ENCODE measurements at places on chromosomes 3 and 15.

GRCh38 chr3:61545716-61546115, 15.7 kb upstream of the PTPRG start:
- DNase-seq, result no peak

DNA sequence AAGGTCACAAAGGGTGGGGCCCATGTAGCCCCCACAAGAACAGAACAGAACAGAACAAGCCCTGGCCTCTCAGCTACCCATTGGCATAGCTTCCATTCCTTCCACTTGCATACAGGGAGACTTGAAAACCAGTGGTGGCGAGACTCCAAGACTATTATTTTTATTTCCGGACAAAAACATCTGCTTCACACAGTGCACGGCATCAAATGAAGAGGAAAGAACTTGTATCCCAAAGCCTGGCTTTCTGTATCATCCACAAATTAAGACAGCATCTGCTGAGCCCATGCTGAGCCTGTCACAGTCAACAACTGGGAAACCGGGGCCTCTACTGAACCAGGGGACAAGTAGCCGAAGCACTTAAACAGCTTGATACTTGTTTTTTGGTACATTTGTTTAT, 56.0 kb downstream of the CLEC3B start:
- no peak for DNase-seq

- no peak for DNase-seq
Observed at GRCh38 chr15:60824196-60824595, 345.3 kb upstream of the ICE2 start.

DNA sequence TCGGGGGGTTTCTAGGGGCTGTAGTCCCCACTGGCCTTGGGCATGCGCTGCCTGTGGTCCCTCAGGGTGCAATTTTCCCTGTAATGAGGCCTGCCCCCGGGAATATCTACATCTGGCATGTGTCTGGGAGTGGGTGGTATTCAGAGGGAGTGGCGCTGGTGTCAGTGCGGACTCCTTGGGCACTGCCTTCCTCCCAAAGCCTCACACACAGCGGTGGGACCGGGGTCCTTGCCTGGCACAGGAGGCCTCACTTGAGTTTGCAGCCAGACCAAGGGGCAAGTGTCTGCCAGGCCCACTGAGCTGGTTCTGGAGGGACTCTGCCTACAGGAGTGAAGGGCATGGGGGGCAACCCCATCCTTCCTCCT, 53.5 kb upstream of the PCSK6 start:
- DNase-seq, result no peak

- no peak for DNase-seq
Observed at GRCh38 chr3:123155471-123156011, 46.2 kb upstream of the SEC22A start.

GRCh38 chr15:65130941-65131340, 2.7 kb downstream of the PDCD7 start:
- no peak for DNase-seq

- DNase-seq, result no peak
Observed at GRCh38 chr3:132231633-132232032, 85.6 kb upstream of the ACP3 start.

GRCh38 chr15:69669446-69669845, 216.8 kb downstream of the RPLP1 start:
- peak; percentile 35 for DNase-seq

DNA sequence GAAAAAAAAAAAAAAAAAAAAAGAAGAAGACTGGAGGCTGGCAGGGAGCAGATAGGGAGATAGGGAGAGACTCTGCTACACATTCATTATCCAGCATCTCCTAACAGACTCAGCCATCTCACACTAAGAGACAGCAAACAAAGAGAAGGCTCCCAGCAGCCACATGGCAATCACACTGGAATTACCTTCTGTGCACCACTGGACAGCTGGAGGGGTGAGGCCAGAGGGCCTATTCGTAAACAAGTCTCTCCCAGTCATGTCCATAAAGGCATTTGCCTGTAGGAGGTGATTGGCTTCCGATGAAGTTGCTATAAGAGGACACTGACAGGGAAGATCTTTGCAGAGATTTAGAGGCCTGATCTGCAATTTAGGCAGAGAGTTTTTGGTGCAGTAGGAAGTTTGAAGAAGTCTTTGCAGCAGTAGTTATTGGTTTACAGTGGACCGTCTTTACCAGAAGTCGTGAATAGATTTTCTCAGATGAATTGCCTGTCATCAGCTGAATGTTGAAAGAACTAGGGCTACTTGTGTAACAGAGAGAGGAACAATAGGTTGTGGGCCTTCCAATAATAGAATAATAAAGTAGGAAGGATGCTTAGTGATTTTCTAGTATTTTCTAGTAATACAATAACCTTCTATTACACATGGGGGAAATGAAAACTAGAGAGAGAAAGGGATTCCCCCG, 89.7 kb downstream of the TP63 start:
- DNase-seq, result no peak

GRCh38 chr3:57841818-57842217, 85.7 kb downstream of the SLMAP start:
- no peak for DNase-seq

- peak; percentile 99 for DNase-seq
Observed at GRCh38 chr3:141368062-141368924, at the start of gene ZBTB38. TSS of gene ZBTB38 (plus strand) at chr3:141368504. CDS start at chr3:141442389, 73,885 bp downstream.

DNA sequence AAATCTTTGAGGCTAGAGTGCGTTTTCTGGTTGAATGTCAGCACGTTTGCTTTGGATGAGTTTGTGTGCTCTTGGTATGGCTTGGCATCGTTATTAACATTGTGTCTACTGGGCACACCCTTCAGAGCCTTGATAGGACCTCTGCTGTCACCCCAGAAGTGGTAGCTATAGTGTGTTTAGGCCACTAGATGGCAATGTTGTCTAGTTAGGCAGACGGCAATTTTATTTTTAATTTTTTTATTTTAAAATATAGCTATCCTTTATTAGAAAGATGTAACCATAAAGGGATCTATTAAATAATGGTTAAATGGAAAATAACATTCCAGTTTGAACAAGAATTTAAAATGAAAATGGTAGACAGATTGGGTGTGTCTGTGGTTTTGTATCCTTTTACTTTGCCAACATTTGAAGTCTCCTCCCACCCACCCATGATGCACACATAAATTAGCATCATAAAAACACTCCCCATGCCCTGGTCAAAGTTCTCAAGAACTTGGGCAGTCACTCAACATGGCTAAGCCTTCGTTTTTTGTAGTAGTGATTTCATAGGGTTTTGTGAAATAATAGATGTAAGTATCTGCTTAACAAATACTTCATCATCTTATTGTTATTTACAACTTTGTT, 200.7 kb downstream of the KCNH8 start:
- DNase-seq, result peak; percentile 39

- no peak for DNase-seq
Observed at GRCh38 chr3:187293516-187294430, 2.2 kb upstream of the MASP1 start.

- DNase-seq, result no peak
Observed at GRCh38 chr3:58027704-58028317, 19.6 kb downstream of the FLNB start.

DNA sequence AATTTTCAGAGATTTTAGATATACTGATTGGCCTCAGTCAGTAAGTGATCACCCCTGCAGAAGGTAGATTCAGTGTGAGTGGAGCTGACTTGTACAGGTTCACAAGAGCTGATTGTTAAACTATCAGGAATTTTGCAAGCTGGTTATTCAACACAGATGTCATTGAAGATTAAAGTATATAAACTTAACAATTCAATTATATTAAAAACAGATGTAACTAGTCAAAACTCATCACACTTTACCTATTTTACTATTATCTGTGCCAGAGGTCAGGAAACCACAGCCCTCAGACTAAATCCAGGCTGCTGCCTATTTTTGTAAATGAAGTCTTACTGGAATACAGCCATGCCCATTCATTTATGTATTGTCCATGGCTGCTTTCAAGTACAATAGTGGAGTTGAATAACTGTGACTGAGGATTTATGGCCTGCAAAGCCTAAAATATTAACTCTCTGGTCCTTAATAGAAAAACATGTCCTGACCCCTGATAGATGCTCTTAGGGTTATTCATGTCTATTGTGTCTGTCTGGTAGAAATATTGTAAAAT, 429.3 kb upstream of the PDZRN3 start:
- DNase-seq, result no peak

DNA sequence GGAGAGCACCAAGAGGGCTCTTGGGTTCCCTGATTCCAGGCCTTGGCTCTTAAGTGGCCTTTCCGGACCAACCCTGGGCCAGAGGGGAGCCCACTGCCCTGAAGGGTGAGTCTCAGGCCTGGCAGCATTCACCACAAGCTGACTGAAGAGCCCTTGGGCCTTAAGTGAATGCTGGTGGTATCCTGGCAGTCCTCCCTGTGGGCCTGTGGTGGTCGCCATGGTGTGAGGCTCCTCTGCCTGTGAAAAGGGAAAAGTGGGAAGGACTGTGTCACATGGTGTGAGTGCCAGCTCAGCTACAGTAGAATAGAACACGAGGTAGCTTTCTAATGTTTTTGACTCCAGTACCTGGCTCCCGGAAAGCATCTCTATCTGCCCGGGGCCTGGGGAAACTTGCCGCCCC, 15.3 kb downstream of the CHDH start:
- no peak for DNase-seq

GRCh38 chr15:52057996-52058395, 39.0 kb downstream of the MAPK6 start:
- no peak for DNase-seq

DNA sequence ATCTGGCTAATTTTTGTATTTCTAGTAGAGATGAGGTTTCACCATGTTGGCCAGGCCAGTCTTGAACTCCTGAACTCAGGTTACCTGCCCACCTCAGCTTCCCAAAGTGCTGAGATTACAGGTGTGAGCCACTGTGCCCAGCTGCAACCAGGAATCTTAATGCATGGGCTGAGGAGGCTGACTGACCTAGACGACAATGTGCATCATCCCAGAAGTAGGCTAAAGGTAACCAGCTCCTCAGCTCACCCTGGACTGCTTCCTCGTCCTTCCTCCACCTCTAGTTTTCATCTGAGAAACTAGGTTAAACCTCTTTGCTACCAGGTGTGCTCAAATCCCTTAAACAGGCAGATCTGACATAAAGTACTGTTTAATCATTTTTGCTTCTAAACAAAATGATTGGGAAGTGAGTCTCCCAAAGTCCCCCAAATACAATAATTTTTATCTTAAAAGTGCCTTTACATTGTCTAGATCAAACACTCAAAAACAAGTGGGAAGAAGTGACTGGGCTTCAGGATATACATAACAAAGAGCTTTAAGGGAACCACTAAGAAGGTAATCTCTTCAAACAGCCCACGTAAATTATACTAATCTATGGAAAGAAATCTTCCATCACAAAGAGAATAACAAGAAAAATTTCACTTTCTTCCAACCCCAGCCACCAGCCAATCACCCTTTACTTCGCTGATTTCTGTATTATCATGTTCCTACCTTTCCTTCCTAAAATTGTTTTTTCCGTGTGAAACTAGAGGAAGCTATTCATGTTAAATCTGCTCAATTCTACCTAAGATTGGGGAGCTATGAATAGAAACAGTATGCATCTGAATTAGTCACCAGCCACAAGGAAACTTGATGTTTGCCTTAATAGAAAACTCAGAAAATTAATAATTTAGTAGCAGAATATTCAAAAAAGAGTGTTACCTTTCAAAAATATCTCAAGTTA, 34.7 kb downstream of the IGF2BP2 start:
- DNase-seq, result no peak

DNA sequence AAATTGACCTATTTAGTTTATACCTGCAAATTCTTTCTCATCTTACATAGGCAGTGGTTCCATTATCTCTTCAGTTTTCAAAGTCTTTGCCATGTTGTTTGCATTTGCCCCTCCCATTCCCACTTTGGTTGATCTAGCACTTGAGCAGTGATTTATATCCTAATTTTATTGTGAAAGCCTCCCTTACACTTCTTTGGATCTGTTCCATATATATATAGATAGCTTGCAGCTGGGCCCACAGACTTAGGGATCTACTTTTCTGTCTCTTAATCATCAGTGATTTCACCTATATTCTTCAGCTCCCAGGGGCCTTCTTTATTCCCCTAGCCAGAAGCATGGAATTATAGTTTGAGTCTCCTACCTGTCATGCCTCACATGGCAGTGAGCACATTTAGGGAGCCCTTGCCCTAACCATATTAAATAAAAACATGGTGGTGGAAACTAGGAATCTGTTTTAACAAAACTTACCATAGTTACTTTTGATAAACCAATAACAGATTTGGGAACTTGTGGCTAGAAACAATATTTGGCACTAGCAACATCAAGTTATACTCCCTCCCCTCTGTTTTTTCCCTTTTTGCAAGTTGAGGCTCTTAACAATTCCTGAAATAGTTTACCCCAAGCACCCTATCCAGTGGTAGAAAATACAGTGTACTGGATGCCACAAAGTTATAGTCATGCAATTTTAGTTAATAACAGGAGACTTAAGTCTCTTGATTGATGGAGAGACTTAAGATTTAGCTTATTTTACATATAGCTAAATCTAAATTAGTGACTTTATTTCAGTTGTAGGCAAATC, 41.7 kb downstream of the ARIH1 start:
- DNase-seq, result no peak

GRCh38 chr3:171809611-171809860, 747 bp downstream of the PLD1 start:
- DNase-seq, result peak; percentile 75

DNA sequence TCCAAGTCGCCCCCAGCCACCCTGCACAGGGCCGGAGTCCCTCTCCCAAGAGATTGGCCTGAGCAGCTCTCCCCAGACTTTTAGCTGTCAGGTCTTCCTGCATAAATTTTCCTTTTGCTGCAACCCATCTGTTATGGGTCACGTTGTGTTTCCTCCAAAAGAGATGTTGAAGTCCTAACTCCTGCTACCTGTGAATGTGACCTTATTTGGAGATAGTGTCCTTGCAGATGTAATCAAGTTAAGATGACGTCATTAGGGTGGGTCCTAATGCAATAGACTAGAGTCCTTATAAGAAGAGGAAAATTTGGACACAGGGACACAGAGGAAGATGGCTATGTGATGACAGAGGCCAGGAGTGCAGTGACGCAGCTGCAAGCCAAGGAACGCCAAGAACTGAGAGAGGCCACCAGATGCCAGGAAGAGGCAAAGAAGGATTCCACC, 13.2 kb upstream of the SLC6A6 start:
- no peak for DNase-seq

DNA sequence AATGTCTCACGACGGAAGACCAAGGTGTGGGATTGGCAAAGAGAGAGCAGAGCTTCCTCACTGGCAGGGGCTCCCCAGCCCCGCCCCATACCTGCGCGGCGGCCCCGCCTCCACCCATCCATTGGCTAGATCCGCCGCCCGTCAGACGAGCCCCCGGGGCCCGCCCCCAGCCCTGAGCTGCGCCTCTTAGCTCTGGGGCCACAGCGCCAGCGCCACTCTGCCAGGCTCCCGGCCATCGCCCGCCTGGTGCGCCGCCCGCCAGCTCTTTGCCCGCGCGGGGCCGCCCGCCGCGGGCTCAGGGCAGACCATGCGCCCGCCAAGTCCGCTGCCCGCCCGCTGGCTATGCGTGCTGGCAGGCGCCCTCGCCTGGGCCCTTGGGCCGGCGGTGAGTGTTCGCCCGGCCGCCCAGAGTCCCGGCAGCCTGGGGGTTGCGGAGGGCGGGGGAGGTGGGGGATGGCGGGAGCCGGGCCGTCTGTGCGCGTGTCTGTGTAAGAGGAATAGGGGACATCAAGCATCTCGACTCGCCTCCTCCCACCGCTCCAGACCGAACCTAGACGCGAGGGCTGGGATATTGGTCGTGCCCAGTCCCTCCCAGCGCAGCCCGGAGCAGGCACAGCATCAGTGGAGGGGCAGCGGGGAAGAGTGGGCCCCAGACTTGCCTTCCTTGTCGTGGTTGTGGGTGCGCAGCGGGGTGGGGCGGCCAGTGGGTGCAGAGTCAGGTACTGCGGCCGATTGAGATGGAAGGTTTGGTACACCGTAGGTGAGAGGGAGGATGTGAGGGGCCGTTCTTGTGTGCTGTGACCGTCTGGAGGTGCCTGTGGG, at the start of gene VIPR1:
Gene VIPR1, plus strand, starts transcription at position 215 of the 822 bp plus-strand sequence. Its CDS starts 93 bp downstream, at position 308.
- DNase-seq, result peak; percentile 88

GRCh38 chr3:113377158-113377557, 64.1 kb downstream of the CFAP44 start:
- no peak for DNase-seq

Data from SW480 (cell line).